ENCODE measurements at places on chromosomes 2 and 18. TPM values are rescaled to one million over a fixed set of nuclear protein-coding genes. Genes with fewer than 3 reads are reported as not detected.

ASNSD1 gene
- 80.7 TPM for total RNA-seq

NTSR2 gene
- not detected for total RNA-seq

DNAH7 gene
- 0.19 TPM for total RNA-seq

ATP6V1C2 gene
- under 0.01 TPM for total RNA-seq

NAT8 gene
- not detected for total RNA-seq

ABCB11 gene
- not detected for total RNA-seq

ERBB4 gene
- 0.28 TPM for total RNA-seq

GAD1 gene
- under 0.01 TPM for total RNA-seq

BMP10 gene
- total RNA-seq, result not detected

MYO5B gene
- 0.28 TPM for total RNA-seq

SALL3 gene
- under 0.01 TPM for total RNA-seq

MROH2A gene
- not detected for total RNA-seq
